ENCODE measurements at places on chromosomes 3 and 15.
A peak's percentile ranks its signal among the peaks of the same experiment; 100 is the strongest.

DNA sequence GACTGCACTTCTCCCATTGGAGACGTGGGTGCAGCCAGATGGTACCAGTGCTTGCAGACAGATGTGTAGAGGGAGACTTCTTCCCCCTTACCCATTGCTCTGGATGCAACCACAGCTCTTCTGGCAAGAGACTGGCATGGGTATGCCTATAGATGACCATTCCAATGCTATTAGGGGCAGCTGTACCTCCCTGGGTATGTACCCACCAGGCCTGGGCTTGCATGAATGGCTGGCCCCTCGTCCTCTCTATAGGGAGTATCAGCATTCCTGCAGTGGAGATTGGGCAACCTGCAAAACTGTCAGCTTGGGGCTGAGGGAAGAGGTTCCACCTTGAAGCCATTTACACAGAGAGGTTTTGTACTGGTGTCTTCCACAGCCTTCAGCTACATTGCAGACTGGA lies 57.6 kb upstream of the FXR1 start:
- no peak for DNase-seq

DNA sequence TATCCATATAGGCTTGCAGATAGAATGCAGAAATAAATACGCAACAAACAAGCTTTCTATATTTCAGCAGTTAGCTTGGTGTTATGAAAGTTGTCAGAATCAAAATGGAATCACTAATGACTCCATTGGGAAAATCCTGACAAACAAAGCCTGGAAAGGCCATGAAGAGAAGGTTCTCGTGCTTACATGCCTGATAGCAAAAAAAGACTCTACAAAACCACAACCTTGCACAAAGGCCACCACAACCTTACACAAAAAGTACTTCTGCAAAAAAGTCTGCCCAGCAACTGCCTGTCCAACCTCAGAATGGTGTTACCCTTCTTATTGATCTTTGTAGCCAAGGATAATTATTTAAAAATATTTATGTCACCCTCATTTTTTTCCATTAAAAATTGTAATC lies 14.4 kb upstream of the PLSCR1 start:
- no peak for DNase-seq

DNA sequence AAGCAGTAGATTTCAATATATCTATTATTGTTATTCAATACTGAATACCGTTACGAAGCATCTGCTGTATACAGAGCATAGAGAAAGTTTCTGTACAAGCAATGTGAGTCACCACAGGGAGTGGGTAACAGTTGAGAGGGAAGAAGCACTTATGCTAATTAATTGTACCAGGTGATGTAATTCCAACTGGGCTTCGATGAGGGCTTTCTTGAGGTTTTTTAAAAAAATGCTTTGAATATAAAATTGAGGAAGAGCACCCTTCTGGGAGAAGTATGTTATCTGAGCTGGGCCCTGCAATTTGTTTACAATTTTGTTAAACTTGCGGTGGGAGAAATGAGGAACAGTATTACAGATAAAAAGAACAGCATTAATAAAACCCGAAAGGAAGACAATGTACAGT lies 197.9 kb downstream of the TPRG1 start:
- no peak for DNase-seq

- DNase-seq = no peak
Measured at GRCh38 chr3:193837347-193837827, 244.4 kb downstream of the OPA1 start.

DNA sequence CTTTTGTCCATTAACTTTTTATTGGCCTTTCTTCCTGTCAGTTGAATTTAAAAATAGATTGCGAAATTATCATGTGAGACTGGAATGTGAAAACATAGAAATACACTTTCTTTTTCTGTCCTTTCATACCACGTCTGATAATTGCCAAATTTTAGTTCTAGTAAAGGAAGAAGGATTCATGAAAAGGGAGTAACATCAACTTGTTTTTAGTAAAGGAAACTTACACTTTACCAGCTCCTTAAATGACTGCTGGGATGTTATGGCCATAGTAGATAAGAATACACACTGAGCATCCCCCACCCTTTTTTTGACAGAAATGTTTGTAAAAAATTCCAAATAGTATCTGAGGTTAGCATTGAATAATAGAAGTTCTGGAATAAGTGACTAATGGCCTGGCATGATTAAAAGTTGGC lies 137.9 kb downstream of the NEO1 start:
- DNase-seq = no peak

DNA sequence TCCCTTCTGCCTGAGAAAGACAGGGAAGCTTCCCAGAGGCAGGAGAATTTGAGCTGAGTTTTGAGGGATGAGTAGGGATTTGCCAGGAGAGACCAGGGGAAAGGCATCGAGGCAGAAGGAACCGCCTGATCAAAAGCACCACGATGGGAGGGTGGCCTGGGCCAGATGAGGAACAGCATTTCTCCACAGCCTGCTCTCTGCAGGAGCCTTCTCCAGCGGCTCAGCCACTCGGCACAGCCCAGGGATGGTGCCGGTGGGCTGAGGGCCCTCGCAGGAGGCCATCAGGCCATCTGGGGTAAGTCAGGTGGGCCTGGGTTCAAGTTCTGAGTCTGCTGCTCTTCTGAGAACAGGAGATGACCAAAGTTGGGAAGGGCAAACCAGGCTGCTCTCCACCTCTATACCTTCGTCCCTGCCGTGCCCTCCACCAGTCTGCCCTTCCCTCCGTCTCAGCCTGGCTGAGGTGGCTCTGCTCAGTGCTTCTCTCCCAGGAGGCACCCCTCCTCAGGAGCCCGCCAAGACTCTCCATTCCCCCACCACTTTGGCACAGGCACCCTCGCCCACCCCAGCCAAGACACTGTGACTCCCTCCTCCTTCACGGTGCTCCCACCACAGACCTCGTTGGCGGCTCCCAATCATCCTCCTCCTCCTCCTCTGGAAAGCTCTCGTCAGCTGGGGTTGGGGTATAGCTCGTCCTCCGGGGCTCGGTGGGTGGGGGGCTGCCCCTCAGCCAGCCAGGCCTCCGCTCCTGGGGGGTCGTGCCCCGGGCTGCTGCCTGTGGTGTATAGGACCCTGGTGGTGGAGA lies 34.9 kb downstream of the GRIP2 start:
- no peak for DNase-seq

DNA sequence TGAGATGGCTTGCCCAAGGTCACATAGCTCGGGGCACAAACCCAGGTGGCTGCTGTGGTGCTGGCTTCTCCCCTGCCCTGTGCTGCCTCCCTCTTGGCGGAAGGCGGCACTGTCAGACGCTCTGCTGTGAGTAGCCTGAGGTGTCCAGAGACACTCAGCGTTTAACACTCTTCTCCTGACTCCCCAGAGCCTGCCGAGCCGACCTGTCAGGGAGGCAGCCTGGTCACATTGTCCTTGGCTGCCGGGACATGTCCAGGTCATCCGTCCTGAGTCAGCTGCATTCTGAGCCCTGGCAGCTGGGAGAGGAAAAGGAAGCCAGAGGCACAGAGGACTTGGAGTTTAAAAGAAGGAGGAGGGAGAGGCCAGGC lies 4.7 kb downstream of the LMAN1L start:
- DNase-seq = no peak

GRCh38 chr15:48300038-48300437 lies 31.2 kb upstream of the DUT start:
- DNase-seq = no peak

DNA sequence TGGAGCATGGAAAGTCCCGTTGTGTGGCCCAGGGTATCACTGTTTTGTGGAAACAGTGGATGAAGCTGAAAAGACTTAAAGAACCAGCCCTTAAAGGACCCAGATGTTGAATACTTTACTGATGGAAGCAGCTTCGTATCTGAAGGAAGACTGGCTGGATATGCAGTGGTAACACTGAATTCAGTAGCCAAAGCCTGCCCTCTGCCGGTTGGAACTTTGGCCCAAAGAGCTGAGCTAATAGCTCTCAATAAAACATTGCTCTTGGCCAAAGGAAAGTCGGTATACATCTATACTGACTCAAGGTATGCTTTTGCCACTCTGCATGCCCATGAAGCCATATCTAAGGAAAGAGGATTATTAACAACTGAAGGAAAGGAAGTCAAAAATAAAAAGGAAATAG lies 885.4 kb downstream of the PDCD6IP start:
- DNase-seq = no peak

- peak; percentile 99 for DNase-seq
Measured at GRCh38 chr3:33440328-33441224, at the start of gene UBP1. Gene UBP1 (minus strand): TSS chr3:33440405. CDS start chr3:33439848, 557 bp downstream.

- DNase-seq = no peak
Measured at GRCh38 chr3:171543759-171544300, 83.6 kb upstream of the TNIK start.

DNA sequence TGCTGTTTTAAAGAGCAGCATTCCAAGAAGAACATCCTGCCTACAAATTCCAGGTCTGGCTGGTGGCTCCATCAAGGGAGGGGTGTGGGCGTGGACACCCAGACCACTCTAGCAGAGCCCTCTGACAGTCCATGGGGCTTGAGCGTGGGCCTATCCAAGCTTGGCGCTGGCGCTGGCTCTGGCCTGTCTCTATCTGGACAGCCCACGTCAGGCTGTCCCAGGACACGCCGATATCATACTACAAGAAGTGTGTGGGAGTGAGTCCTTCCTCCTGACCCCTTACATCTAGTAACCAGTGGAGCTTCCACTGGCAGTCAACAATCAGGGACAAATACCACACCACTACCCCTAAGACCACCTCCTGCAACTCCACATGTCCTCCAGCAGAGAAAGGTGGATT lies 17.1 kb upstream of the DUSP7 start:
- DNase-seq = no peak

DNA sequence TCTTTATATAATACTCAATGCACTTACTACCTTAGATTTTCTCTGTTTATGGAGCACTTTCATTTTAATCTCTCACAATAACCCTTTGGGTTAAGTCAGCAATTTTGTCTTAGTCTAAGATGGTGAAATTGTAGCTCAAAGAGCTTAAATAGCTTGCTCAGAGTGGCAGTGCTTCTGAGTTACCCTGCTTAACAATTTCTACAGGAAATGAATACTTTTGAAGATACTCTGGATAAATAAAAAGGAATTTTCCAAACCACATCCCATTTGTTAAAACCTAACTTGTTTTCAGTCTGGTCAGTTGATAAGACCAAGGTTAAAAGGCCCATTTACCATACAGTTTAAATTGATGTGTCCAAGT lies 37.2 kb downstream of the HMG20A start:
- DNase-seq = no peak

GRCh38 chr3:145058483-145058882 lies 1086.9 kb downstream of the DIPK2A start:
- no peak for DNase-seq

DNA sequence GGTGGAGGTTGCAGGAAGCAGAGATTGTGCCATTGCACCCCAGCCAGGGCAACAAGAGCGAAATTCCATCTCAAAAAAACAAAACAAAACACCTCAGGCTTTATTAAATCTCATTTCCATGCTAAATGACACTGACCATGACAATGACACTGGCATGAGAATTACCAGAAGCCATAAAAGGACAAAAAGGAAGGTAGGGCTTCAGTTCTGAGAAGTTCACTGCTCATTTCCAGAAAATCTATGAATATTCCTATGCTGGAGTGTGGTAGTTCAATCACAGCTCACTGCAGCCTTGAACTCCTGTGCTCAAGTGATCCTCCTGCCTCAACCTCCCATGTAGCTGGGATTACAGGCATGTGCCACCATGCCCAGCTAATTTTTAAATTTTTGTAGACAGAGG lies 44.7 kb downstream of the PCNP start:
- DNase-seq = no peak

DNA sequence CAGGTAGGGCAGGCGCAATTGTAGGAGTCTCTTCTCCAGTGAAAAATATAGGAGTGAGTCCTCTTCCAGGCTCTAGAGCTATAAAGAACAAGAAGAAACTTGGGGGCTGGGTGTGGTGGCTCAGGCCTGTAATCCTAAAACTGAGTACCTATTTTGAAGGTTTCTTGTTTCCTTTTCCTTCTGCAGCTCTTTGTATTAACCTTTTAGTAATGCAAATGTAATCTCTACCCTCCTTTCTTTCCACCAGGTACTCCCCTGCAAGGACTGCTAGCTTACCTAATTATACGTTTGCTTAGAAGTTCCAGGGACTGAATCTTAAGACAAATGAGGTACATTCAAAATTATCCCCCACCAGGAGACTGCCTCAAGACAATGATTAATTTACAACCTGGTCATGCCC lies 75.9 kb downstream of the CD47 start:
- DNase-seq = no peak

DNA sequence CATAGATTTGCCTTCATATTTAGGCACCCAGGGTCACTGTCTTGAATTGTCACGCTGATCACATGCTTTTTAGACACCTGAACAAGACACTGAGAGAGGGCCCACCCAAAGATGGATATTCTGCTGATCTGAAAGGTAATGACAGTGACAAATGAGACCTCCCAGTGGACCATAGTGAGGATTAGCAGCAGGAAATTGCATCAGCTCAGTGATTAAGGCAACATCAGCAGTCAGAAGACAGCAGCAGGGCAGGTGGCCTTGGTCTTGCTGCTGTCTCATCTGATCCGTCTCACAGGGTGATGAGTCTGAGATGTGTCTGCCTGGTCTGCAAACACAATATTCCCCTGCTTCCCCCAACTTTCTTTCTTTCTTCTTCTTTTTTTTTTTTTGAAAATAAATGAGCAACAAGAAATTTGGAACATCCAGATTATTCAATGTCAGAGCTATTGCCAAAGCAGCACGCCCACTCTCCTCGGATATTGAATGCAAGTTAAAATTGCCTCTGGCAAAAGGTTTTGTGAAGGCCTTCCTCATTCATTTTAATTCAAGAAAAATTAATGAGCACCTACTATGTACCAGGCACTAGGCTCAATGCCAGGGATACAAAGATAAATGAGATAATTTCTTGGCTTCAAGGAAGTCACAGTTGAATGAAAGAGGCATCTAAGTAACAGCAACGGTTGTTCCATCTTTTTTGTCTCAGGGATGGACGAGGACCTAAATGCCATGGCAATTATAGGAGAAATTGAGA lies 14.1 kb downstream of the OTOL1 start:
- DNase-seq = no peak

GRCh38 chr3:142536519-142536918 lies 42.0 kb downstream of the ATR start:
- DNase-seq = no peak

- no peak for DNase-seq
Measured at GRCh38 chr3:33582234-33582633, 135.8 kb downstream of the CLASP2 start.

DNA sequence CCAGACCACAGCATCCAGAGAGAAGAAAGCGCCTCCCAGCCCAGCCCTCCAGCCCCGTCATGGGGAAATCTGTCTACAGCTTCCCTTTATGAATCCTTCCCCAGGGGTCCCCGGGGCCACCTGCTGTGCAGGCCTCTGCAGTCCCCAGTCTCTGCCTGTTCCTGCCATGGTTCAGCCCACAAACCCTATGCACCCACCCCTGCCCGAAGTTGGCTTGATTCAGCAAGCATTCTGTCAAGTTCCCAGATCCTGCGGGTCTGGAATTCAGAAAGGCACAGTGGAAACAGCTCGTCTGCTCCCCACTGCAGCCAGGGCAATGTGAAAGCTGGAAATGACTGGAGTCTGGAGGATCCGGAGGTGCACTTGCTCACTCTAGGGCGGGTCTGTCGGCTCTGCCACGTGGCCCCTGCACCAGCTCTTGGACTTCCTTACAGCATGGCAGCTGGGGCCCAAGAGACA lies 2.9 kb upstream of the OCA2 start:
- no peak for DNase-seq

GRCh38 chr15:79820820-79821219 lies 76.0 kb downstream of the MTHFS start:
- no peak for DNase-seq

Measured in amygdala (tissue), 56 donors.